ENCODE measurements at places on chromosomes 1 and 21.

DNA sequence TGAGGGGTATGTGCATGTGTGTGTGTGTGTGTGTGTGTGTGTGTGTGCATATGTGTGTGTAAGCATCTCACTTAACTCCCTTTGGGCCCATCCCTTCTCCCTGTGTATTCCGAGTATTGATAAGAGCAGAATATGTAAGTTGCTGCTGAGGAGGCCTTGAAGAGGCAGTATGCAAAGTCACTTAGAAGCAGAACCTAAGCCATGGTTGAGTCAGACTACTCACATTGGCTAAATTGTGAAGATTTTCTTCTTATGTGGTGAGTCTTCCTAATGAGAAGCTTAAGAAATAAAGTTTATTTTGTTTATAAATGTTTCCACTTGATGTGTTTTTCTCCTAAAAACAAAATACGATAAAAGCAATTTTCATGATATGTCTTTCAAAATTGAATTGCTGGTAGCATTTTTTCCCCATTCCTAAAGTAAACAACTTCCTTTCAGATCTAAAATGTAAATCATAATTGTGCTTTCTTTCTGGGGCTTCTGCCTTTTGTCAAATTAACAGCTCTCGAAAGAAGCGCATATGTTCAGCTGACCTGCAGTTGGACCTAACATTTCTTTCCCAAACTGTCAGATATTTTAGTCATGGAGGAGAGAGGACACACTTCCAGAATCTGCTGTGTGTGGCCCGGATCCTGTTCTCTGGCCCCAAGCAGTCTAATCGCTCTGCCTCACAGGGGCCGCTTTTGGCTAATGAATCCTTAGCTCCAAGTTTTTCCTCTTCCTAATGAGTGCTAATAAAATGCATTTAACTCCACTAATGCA lies 284.0 kb downstream of the DUSP10 start:
- DNase-seq, result no peak

GRCh38 chr21:28196981-28197380 lies 795.7 kb downstream of the LTN1 start:
- DNase-seq, result no peak

GRCh38 chr1:38026592-38027200 lies 14.2 kb downstream of the UTP11 start:
- no peak for DNase-seq

GRCh38 chr21:43571976-43572375 lies 87.3 kb downstream of the HSF2BP start:
- no peak for DNase-seq

Measured in NCI-H1930 (cell line).